ENCODE measurements at places on chromosomes 16 and 17.

- peak; percentile 86 for DNase-seq
Measured at GRCh38 chr17:7280519-7281073, 922 bp upstream of the SLC2A4 start.

- no peak for DNase-seq
Measured at GRCh38 chr16:71670537-71670936, 44.6 kb downstream of the MARVELD3 start.

DNA sequence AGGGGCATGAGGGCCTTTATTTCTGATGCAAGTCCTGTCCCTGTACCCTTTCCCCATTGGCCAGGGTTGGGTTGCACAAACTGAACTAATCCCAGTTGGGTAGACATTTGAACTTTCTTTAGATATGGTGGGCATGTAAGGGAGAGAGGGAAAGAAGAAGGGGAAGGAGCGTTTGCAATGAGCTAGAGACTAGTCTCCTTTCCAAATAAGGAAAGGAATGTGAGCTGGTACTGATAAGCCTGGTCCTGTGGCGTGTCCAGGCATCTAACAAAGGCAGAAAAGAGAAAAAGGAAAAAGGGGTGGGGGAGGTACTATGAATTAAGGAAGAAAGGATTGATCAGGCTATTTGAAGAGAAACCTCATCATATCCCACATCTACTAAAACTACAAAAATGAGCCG lies 20.3 kb downstream of the CHMP6 start:
- DNase-seq, result no peak

DNA sequence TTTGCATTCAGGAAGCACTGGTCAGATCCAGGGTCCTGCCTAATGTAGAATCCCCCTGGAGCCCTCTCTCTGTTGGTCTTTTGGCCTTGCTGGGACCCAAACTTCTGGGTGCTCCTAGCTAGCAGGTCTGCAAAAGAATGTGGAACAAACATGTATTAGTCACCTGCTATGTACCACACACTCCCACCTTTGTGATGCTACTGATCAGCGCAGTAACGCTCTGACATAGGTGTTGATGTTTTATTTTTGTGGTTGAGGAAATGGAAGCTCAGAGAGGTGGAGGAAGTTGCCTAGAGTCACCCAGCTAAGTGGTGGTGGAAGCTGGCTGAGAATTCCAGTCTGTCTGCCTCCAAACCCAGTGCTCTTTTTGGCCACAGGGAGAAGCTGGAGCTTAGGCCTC lies 35.8 kb upstream of the LGALS9 start:
- DNase-seq, result peak; percentile 10

- DNase-seq, result no peak
Measured at GRCh38 chr17:34999456-34999855, 19.1 kb downstream of the LIG3 start.

- DNase-seq, result peak; percentile 73
Measured at GRCh38 chr16:56911771-56912571, 20.0 kb upstream of the HERPUD1 start.

GRCh38 chr17:57517273-57517631 lies 227.8 kb downstream of the CCDC182 start:
- no peak for DNase-seq

GRCh38 chr16:50298075-50298460 lies 31.7 kb downstream of the ADCY7 start:
- no peak for DNase-seq

- DNase-seq, result no peak
Measured at GRCh38 chr17:10224582-10225195, 26.3 kb upstream of the GAS7 start.

DNA sequence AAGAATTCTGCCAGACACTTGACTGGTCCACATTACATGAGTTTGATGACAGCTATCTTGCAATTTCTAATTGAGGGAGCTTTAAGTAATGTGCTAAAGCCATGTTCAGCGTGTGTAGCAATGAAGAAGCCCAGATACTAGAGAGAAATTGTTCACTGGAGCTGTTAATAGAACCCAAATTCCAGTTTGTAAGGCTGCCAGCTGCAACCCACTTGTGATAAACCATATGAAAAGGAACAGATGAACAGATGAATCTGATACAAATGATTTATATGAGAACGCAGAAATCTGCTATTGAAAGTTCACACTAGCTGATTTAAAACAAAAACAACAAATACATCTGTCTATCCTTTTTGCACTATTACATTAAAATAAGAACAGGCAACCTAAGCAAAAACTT lies 6.2 kb downstream of the NACA2 start:
- DNase-seq, result no peak

DNA sequence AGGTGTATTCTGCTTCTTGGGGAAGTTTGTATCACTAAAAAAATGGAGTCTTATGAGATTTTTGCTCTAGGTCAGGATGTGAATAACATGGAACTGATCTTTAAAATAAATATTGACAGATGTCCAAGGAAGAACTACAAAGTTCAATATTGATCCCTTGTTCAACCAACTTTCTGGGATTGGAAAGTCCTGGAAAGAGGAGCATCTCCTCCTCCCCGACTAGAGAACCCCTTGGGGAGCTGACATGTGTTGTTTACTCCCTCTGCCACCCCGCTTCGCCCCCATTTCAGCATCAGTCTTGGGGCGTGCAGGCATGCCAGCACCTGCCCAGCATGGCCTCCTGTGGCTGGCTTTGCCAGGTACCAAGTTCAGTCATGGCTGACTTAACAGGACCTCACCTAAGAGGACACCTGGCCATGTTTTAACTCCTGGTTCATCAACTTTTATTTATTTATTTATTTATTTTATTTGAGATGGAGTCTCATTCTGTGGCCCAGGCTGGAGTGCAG lies 33.8 kb downstream of the PMFBP1 start:
- DNase-seq, result no peak

DNA sequence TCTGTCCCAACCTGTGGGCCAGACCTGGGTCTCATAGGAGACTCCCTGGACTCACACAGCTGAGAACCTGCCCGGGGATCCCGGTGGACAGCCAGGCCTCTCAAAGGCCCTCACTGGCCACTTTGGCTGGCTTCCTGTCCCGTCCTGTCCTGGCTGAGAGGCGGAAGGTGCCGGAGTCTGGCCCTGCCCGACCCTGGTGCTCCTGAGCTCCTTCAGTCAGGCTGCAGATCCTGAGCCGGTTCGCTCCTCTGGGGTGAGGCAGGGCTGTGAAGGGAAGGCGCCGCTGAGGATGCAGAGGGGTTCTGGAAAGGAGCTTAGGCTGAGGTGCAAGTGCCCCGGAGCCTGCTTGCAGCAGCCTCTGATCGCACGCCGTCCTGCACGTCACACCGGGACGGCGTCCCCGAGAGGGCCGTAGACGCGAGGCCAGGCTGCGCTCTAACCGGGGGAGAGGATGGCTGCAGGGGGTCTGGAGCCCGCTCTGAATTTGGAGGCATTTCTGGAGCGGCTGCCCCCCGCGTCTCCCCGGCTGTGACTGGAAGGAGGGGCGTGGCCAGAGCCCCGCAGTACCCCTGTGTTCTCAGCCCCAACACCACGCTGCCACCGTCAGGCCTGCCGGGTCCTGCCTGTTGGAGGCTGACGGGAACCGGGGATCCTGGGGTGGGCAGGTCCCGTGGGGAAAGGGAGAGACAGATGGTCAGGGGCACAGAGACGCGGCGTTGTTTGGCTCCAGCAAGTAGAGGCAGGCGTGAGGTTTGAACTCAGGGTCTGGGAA lies 4.1 kb downstream of the HGS start:
- DNase-seq, result no peak

DNA sequence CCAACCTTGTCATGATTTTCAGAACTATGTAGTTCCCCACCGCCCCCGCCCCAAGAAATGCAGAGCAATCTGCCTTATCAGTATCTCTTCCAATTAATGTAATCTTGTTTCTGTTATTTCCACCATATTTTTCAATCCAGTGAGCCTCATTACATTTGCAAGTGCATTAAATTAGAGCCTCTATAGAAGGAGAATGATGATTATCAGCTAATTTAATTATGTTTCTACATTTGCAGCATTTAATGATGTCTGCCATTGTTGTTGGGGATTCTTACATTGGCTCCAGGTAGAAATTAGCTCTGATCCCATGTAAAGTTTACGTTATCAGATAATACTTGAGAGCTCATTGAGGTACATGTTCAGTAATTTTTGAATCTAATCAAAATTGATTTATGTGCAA lies 707.0 kb upstream of the RBFOX1 start:
- DNase-seq, result no peak

DNA sequence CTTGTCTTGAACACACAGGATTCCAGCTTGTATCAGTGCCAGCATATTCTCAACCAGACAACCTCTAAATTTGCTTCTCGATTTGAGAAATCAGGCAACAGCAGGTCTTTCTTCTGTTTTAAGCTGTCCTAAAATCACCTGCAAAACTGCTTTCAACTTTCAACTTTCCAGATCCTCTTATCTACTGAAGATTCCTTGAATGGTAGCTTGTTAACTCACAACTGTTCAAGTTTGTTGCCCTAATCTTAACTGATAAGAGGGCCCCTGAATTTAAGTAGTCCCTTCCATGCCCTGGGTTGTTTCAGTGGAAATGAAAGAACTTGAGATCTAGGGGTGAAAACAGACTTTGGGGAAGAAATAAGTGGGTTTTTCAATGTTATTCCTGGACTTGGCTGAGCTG lies 57.2 kb downstream of the CHD9 start:
- no peak for DNase-seq

- no peak for DNase-seq
Measured at GRCh38 chr17:39294060-39294459, 68.3 kb upstream of the STAC2 start.

GRCh38 chr16:70565053-70565452 lies 41.4 kb downstream of the SF3B3 start:
- no peak for DNase-seq

DNA sequence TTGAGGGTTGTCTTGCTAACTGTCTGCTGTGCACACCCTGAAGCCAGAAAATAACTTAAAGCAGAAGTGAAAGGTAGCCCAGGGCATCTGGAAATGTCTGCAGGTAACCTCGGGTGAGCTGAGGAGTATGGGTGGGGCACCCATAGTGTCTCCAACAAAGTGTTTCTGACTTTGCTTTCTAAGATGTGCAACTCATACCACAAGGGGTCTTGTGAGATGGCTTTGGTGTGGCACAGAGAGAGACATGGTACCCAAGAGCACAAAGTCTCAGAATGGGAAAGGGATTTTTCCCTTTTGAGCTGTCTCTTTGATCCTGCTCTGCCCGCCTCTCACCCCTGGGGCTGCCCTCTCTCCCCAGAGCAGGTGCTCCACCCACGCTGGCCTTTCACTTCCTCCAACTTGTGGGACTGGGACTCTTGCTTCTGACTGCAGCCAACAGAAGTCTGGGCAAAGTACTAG lies 6.9 kb downstream of the CHD9 start:
- peak; percentile 62 for DNase-seq

DNA sequence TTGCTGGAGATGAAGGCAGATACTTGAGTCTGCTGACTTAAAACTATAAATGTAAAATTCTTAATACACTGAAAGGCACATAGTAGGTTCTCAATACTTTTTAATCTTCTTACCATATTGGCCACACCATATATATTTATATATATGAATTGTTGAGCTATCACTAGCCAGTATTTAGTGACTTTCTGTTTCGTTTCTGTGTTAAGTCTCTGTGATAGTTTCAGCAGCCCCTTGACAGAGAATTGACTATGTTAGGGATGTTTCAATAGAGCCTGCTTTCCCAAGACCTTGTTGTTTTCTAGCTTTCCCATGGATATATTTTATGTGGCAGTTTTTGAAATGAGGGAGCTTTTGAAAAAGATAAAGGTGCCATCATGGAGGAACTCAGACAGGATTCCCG lies 206.5 kb upstream of the GOT2 start:
- DNase-seq, result no peak

- no peak for DNase-seq
Measured at GRCh38 chr17:72853440-72854415, 238.8 kb downstream of the SLC39A11 start.

GRCh38 chr17:75753514-75754377 lies 11.2 kb downstream of the GALK1 start:
- DNase-seq, result peak; percentile 83

- no peak for DNase-seq
Measured at GRCh38 chr16:84391151-84392030, 23.1 kb downstream of the ATP2C2 start.

GRCh38 chr16:49554681-49555080 lies 181.1 kb downstream of the C16orf78 start:
- DNase-seq, result no peak

DNA sequence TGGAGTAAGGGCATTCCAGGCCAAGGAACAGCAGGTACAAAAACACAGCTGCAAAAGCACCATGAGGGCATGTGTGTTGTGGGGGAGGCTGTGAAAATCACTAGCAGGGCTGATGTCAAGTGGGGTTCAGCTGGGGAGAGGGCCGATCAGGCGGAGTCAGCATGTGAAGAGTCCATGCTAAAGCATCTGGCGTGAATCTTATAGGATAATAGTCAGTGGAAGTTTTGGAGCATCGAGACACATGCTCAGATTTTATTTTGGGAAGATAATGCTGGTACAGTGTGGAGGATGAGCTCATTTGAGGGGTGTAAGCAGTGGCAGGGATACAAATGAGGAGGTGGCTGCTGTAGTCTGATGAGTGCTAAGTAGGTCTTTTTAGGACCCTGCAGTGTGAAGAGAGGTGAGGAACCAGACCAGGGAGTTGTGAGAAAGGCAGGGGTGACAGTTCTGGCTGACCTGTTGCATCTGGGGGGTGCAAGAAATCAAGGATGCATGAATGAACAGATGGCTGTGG lies 30.3 kb downstream of the MMD start:
- DNase-seq, result no peak

DNA sequence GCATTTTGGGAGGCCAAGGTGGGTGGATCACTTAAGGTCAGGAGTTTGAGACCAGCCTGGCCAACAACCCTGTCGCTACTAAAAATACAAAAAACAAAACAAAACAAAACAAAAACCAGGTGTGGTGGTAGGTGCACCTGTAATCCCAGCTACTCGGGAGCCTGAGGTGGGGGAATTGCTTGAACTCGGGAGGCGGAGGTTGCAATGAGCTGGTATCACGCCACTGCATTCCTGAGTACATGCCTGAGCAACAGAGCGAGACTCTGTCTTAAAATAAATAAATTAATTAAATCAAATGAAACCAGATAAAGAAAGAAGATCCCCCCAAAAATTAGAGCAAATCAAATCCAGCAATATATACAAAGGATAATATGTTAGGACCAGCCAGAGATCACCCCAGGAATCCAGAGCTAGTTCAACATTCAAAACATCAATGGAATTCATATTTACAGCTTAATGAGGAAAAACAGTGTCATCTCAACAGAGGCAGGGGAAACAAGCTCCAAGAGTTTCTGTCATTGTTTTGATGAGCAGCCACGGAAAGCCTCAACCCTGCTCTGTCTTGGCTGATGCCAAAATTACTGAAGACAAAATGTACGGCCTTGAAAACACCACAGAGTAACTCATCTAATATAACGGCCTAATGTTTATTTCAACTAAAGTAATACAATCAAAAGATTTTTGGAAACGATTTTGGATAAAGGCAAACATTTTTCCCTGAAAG lies 3.7 kb downstream of the PEMT start:
- DNase-seq, result no peak

Measured in aorta (tissue), 5 donors.